ENCODE measurements at places on chromosomes 7 and 10.

- H3K27me3 ChIP-seq = no peaks in the 10 kb centered on the region
- peak; percentile 66 for DNase-seq
- peak overlapping the region; percentile 81 for H3K4me3 ChIP-seq
- no peak overlapping the region for H3K27ac ChIP-seq
- peaks cover 17% of the 10 kb centered on the region for H3K4me1 ChIP-seq
- no peaks in the 10 kb centered on the region for H3K36me3 ChIP-seq
These were observed 864 bp downstream of the PSTK start for GRCh38 chr10:122981066-122981464.

- peak; percentile 75 for DNase-seq
- H3K36me3 ChIP-seq = no peaks in the 10 kb centered on the region
- H3K27ac ChIP-seq = no peak overlapping the region
- peaks cover 3% of the 10 kb centered on the region for H3K4me1 ChIP-seq
These were observed 3.3 kb upstream of the NPTX2 start for GRCh38 chr7:98613601-98614425.

DNA sequence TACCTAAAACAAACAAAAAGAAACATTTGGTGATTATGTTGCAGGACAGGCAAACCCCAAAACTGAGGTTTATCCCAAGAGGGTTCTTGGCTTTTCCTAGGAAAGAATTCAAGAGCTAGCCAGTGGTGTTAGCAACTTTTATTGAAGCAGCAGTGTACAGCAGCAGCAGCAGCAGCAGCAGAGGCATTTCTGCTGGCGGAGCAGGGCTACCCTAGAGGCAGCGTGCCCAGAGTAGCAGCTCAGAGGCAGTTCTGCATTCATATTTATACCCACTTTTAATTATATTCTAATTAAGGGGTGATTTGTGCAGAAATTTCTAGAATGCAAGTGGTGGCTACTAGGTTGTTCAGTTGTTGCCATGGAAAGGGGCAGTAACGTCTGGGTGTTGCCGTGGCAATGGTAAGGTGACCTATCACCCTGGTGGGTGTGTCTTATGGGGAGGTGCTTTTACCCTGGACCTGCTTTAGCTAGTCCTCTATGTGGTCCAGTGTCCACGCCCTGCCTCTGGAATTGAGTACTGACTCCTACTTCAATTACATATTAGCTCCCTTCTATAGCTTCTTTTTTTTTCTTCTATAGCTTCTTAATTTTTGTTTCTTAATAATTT is 53.9 kb downstream of the VCL start:
- no peaks in the 10 kb centered on the region for H3K27me3 ChIP-seq
- peak overlapping the region; percentile 47 for H3K27ac ChIP-seq
- no peaks in the 10 kb centered on the region for H3K36me3 ChIP-seq
- peak; percentile 58 for DNase-seq
- H3K4me1 ChIP-seq = peaks cover 76% of the 10 kb centered on the region

DNA sequence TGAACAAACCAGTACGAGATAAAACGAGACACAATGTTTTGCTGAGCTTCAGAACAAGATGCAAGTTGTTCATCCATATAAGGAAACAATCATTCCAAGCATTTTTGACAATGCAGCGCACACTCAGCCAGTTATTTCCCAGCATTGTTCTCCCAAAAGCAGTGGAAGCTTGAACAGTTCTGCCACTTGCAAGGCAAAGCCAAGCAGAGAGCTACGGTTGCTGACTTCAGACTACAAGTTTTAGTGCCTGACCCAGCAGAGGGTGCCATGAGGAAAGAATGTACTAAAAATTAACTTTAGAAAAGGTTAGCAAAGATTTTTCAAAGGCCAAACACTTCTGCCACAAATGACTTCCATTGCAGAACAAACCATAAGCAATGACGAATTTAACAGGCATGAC is 152.5 kb downstream of the SLC25A13 start:
- no peak for DNase-seq
- no peaks in the 10 kb centered on the region for H3K27me3 ChIP-seq
- no peak overlapping the region for H3K27ac ChIP-seq
- peaks cover 31% of the 10 kb centered on the region for H3K4me1 ChIP-seq

DNA sequence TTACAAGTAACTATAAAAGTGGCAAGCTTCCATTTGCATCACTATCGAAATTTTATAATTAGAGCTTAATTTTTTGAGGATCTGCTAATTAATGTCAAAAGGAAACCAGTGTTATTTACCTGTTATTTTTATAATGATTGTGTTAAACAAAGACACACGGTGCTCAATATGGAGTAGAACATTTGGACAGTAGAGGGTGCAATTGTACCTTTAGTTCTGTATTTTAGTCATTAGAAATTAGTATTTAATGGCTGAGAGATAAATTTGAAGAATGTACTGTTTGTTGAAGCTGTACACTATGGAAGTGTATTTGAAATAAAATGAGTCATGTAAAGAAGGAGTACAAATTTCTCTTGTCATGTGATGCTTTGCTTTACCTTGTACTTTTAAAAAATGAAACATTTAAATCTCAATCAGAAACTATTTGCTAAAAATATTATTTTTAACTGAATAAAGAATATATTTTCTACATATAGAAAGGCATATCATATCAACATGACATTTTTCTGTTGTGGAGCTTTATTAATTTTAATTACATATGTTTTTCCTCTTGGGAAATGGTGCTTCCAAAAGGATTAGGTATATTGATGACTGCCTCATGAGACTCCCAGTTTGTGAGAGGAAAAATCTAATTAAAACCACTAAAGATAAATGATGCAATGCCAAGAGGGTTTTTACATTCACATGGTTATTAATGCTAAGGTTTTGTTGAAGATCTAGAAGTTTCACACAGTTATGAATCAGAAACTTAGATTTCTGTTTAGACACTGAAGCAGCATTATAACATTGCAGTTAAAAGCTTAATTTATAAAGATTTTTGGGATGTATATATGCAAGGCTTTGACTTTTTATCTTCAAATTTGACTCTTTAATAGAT is 10.4 kb upstream of the PRKG1 start:
- H3K4me1 ChIP-seq = no peaks in the 10 kb centered on the region
- DNase-seq = peak; percentile 79
- H3K36me3 ChIP-seq = no peaks in the 10 kb centered on the region
- no peak overlapping the region for H3K27ac ChIP-seq

- DNase-seq = no peak
- no peak overlapping the region for H3K27ac ChIP-seq
- H3K27me3 ChIP-seq = no peaks in the 10 kb centered on the region
- H3K4me3 ChIP-seq = no peak overlapping the region
- no peaks in the 10 kb centered on the region for H3K4me1 ChIP-seq
These were observed 109.5 kb downstream of the GFRA1 start for GRCh38 chr10:116163333-116164131.

- no peak for DNase-seq
- H3K4me1 ChIP-seq = peaks cover 15% of the 10 kb centered on the region
- no peaks in the 10 kb centered on the region for H3K36me3 ChIP-seq
- H3K27ac ChIP-seq = no peak overlapping the region
These were observed 5.0 kb downstream of the LRRC27 start for GRCh38 chr10:132336919-132337407.

GRCh38 chr7:78014401-78014800 is 215.8 kb downstream of the PHTF2 start:
- no peak overlapping the region for H3K4me3 ChIP-seq
- no peak for DNase-seq
- H3K36me3 ChIP-seq = no peaks in the 10 kb centered on the region
- H3K27me3 ChIP-seq = 0 out of 2 replicates have a peak, but pooled peaks cover 3% of the 10 kb centered on the region
- no peak overlapping the region for H3K27ac ChIP-seq

GRCh38 chr7:71826141-71826540 is 586.0 kb downstream of the CALN1 start:
- H3K4me3 ChIP-seq = no peak overlapping the region
- no peak for DNase-seq
- H3K4me1 ChIP-seq = no peaks in the 10 kb centered on the region
- H3K27me3 ChIP-seq = no peaks in the 10 kb centered on the region
- no peak overlapping the region for H3K27ac ChIP-seq

GRCh38 chr7:6167004-6167551 is 105.3 kb downstream of the CYTH3 start:
- H3K4me3 ChIP-seq = no peak overlapping the region
- H3K36me3 ChIP-seq = no peaks in the 10 kb centered on the region
- no peak overlapping the region for H3K27ac ChIP-seq
- H3K4me1 ChIP-seq = peaks cover 12% of the 10 kb centered on the region
- DNase-seq = no peak

- H3K36me3 ChIP-seq = no peaks in the 10 kb centered on the region
- H3K27me3 ChIP-seq = no peaks in the 10 kb centered on the region
- no peaks in the 10 kb centered on the region for H3K4me1 ChIP-seq
- DNase-seq = no peak
- H3K27ac ChIP-seq = no peak overlapping the region
- H3K4me3 ChIP-seq = no peak overlapping the region
These were observed 16.3 kb downstream of the TPST1 start for GRCh38 chr7:66221442-66221841.

DNA sequence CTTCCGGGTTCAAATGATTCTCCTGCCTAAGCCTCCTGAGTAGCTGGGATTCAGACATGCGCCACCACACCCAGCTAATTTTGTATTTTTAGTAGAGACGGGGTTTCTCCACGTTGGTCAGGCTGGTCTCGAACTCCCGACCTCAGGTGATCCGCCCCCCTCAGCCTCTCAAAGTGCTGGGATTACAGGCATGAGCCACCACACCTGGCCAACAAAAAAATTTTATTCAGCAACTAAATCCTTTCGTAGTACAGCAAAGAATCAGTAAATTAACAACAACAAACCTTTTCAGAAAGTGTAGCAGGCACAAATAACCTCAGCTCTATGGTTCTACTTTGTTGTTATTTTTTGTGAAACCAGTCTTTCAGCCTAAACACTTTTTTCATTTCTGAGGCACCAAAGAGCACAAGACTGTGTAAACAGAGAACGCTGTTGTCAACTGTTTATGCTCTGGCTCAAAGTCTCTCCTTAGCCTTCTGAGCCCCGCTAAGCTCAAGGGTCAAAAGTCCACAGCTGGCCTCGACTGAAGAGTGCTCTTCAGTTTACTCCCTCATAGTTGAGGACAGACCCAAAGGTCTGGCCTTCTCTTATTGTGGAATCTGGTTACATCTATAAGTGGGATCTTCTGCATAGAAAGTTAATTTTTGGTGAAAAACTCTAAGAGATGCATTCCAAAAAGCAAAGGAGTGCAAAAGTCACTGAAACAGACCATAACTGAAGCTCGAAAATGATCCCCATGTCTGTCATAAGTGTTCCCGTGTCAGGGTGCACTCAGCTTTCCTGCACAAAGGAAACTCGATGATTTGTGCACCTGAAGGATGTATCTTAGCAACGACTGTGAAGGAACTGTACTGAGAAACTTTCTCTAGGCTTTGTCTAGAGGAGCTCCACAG is 24.6 kb upstream of the DDX50 start:
- no peaks in the 10 kb centered on the region for H3K36me3 ChIP-seq
- no peak overlapping the region for H3K27ac ChIP-seq
- H3K27me3 ChIP-seq = no peaks in the 10 kb centered on the region
- no peak for DNase-seq
